Common myeloid progenitor, CD34-positive (primary cell): ENCODE measurements at places on chromosomes 7 and 10.

DNA sequence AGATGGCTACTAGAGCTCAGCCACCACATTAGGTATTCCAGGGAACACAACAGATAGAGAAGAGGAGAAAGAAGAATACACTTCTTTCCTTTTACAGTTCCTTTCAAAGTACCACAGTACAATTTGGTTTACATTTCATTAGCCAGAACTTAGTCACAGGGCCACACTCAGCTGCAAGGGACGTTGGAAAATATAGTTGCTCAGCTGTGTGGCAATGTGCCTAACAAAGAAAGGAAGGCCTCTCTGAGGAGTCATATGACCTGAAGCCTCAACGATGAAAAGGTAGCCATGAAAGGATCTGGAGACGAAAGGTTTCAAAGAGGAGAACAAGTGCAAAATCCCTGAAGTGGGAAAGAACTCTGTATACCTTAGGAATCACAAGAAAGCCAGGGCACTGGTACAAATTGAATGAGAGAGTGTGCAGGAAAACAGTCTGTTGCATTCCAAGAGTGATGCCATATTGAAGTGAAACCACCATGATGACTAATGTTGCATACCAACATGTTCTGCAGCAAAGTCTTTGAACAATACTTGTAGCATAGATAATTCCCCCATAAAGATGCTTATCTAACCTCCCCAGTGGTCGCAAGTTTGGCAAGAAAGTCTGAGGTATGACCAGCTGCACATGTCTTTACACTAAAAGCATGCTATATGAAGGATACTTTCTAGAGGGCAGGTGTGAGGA lies 278.9 kb downstream of the HPSE2 start:
- no peak for DNase-seq

GRCh38 chr10:79628083-79628482 lies 17.3 kb downstream of the SFTPA1 start:
- no peak for DNase-seq

GRCh38 chr10:52488606-52489485 lies 174.8 kb downstream of the DKK1 start:
- peak; percentile 68 for DNase-seq

GRCh38 chr7:958221-959200 lies 4.0 kb upstream of the ADAP1 start:
- DNase-seq, result no peak

DNA sequence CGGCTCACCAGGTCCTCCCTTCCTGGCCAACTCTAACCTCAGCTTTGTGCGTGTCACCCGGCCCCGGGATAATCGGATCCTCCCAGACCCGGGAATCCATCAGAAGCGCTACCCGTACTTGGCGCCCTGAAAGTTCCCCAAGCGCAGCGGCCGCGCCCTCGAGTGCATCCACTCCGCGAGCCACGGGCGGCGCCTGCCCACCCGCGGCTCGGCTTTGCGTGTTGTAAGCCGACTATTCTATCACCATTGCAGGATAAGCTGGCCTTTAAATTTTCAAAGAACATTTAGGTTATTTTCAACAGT lies 35.7 kb upstream of the EBLN1 start:
- no peak for DNase-seq

DNA sequence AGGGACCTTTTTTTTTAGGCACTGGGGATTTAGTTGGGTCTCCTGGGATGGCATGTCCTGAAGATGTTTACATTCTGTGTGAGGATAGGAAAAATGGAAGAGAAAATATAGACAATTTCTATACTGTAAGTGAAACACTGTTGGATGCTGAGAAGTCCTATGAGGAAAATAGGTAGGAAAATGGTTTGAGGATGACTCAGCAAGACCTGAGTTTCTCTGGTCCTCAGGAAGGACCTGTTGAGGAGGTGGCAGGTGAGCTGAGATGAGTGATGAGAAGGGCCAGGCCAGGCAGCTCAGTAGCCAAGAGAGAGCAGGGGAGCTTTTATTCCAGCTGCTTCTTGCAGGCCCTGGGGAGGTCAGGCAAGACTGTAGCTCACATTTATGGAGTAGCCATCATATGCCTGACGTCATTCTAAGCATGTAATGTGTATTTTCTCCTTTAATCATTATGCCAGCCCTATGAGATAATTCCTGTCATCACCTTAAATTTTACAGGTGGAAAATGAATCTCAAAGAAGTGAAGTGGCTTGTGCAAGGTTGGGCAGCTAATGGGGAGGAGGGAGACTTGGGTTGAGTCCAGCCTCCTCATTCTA lies 19.1 kb upstream of the LRRC18 start:
- DNase-seq, result no peak

- peak; percentile 60 for DNase-seq
Measured at GRCh38 chr7:95199779-95200558, 124.4 kb downstream of the PON1 start.

DNA sequence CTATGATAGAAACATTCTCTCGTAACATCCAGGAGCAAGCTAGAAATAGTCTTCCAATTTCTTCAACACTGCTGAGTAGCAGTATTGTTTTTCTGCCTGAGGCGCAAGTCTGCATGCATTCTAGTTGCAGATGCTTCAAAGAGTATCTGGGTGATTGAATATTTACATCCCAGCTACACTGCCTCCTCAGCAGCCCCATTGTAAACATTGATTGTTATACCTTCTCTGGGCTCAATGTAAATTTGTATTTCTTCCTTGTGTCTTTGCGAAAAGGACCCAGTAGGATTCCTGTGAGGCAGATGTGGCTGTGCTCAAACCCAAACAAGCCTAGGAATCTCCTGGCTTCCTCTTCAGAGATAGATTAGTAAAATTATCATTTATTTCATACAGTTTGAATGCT lies 320.7 kb downstream of the CDC14C start:
- DNase-seq, result no peak

GRCh38 chr7:27826357-27826756 lies 86.4 kb downstream of the TAX1BP1 start:
- DNase-seq, result no peak

GRCh38 chr7:322111-322671 lies 32.2 kb downstream of the FOXL3 start:
- peak; percentile 56 for DNase-seq

- DNase-seq, result no peak
Measured at GRCh38 chr7:98234429-98235147, 17.4 kb downstream of the TECPR1 start.

DNA sequence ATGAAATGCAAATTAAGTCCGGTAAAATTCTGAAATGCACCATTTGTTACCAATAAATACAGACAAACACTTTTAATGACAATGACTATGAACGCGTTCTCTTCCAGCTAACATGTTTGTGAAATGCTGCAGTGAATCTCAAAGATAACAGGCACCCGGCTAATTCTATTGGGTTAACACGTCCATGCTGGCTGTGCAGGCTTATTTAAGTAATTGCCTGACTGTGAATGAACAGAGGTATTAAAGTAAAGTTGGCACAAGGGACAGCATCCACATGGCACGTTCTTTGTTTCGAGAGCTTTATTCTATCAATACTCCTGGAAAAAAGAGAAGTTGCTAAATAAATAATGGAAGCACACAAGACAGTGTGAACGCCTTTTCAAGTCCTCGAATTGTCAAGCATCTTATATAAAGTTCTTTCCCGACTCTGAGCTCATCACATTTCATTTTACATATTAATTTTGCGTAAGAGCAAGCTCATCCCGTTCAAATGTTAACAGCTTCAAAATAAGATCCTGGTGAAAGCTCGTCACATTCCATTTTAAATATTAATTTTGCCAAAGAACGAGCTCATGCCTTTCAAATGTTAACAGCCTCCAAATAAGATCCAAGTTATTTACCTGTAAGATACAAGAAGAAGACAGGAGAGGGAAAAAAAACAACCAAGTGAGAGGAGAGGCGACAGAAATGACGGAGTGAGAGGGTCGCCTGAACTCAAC lies 111.3 kb upstream of the RHEB start:
- no peak for DNase-seq

GRCh38 chr7:107564553-107565298 lies 955 bp downstream of the DUS4L start:
- no peak for DNase-seq

- DNase-seq, result no peak
Measured at GRCh38 chr7:43467406-43467805, 115.5 kb upstream of the STK17A start.

DNA sequence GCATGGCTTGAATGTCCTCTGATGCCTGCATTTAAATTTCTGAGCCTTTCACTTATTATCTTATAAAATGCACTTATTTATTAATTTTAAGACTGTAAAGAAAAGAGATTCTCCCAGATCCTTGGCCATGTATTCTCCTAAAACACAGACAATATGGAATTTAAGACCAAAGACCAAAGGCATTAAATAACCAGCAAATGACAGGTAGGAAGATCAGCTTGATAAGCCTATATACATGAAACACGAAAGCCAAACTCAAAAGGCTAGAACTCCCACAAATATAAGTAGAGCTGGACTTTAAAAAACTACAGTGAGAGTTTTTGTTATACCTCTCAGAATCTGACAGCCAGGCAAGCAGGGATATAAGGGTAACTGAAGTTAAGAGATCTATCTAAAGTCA lies 5.1 kb downstream of the ANXA11 start:
- DNase-seq, result no peak

DNA sequence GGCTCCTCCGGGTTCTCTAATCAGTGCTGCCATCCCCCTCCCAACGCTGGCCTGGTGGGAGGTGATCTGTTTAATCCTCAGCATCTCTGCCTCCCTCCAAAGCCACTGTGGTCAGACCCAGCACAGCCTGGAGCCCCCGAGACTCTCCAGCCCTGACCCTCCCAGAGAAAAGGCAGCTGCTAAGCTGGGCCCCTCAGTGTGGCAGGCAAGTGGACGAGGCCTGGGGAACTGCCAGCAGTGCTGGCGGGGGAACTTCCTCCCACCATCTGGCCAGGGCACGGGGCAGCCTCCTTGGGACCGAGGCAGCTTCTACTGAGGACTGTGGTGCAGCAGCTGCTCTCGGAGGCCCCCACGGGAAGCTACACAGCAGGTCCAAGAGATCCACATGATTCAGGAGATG lies 51.1 kb downstream of the DPYSL4 start:
- no peak for DNase-seq

GRCh38 chr10:116272440-116273283 lies at the start of gene GFRA1:
GFRA1 (minus strand) TSS chr10:116273206; CDS start chr10:116272029, 1,177 bp downstream.
- peak; percentile 43 for DNase-seq

- no peak for DNase-seq
Measured at GRCh38 chr10:75646916-75647315, 215.5 kb downstream of the LRMDA start.

GRCh38 chr7:30886608-30887011 lies 25.0 kb upstream of the AQP1 start:
- no peak for DNase-seq

DNA sequence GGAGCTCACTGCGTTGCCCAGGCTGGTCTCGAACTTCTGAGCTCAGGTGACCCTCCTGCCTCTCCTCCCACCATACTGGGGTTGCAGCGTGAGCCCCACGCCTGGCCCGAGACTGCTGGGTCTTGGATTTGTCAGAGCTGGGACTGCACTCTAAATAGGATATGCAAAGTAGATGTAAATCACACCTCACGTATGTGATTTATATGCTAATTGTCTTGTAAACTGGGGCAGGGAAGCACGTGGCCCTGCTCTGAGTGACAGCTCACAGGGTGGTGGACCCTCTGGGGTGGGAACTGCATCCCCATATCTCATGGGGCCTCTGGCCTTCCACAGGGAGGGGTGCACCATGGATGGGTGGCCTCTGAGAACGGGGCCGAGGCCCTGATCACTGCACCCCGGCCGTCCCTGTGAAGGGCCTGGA lies 34.1 kb downstream of the GET4 start:
- DNase-seq, result no peak

DNA sequence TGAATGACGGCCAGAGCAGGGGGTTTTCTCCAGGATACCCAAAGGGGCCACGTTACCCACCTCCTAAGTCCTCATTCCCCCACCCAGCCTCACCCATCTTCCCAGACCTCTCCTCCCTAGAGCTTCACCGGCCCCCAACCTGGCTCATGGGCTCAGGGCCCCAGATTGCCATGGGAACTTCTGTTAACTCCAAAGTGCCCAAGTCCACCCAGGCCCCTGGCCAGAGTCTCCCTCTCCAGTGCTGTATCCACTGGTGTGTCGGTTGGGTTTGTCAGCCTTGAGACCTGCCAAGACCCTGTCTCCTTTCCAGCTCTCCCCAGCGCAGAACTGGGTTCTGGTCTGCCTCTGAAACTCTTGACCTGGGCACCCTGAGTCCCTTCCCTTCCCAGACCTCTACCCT lies 37.1 kb upstream of the ZMIZ2 start:
- no peak for DNase-seq

DNA sequence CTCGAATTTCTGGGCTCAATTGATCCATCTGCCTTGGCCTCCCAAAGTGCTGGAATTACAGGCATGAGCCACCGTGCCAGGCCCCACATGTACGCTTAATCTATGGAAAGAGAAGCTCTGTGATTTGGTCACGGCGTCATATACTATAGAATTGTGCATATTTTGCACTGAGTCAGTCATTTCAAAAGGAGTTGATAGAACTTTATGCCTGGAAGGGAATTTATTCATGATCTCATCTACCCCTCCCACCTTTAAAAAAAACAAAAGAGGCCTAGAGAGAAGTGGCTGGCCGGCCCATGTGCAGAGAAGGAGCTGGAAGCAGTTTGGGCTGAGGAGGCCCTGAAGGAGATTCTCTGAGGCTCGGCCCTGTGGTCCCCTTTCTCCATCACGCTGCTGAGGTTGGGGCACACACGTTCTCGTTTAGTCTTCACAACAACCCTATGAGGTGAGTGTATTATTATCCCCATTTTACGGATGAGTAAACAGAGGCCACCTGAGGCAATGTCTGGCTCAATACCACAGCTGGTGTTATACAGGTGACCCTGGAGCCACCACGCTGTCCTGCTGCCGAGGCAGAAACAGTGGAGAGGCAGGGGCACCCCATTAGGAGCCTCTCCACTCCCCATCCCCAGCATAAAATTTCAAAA lies 47.2 kb upstream of the ZRANB1 start:
- DNase-seq, result no peak

GRCh38 chr10:34956756-34957155 lies 133.4 kb downstream of the CUL2 start:
- DNase-seq, result no peak

- peak; percentile 64 for DNase-seq
Measured at GRCh38 chr10:78657163-78657861, 411.5 kb upstream of the ZMIZ1 start.

GRCh38 chr7:103382032-103382402 lies 34.6 kb downstream of the PSMC2 start:
- DNase-seq, result no peak

- DNase-seq, result peak; percentile 75
Measured at GRCh38 chr10:74863551-74863950, 37.2 kb downstream of the KAT6B start.

DNA sequence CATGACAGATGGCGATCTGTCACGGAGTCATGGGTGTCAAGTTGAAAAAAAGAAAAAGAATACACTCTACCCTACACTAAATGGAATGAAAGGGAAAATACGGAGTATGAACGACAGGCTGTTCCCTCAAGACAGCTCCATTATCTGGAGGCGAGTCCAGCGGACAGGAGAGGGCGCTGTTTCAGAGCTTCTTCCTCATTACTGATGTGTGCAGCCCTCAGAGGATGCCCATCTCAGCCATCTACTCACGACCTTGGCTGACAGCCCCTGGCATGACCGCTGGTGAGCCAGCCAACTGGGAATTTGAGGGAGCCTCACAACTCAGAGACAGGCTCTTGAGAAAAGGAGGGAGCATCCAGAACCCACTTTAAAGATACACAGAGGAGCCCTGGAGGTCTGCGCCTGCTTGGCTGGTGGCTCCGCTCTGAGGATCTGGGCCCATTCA lies 49.6 kb upstream of the SMNDC1 start:
- DNase-seq, result peak; percentile 89
